ENCODE measurements at places on chromosomes 5 and 9. TPM values are rescaled to one million over a fixed set of nuclear protein-coding genes. Genes with fewer than 3 reads are reported as not detected.

MYOT gene
- 0.10 TPM for total RNA-seq

NMUR2 gene
- total RNA-seq: 20.6 TPM

TRPM6 gene
- not detected for total RNA-seq

SLC34A1 gene
- total RNA-seq: not detected

BDP1 gene
- 19.3 TPM for total RNA-seq

PHF24 gene
- total RNA-seq: not detected

PDGFRB gene
- not detected for total RNA-seq

CXXC5 gene
- total RNA-seq: 220 TPM

ACTBL2 gene
- 0.16 TPM for total RNA-seq

DNA sequence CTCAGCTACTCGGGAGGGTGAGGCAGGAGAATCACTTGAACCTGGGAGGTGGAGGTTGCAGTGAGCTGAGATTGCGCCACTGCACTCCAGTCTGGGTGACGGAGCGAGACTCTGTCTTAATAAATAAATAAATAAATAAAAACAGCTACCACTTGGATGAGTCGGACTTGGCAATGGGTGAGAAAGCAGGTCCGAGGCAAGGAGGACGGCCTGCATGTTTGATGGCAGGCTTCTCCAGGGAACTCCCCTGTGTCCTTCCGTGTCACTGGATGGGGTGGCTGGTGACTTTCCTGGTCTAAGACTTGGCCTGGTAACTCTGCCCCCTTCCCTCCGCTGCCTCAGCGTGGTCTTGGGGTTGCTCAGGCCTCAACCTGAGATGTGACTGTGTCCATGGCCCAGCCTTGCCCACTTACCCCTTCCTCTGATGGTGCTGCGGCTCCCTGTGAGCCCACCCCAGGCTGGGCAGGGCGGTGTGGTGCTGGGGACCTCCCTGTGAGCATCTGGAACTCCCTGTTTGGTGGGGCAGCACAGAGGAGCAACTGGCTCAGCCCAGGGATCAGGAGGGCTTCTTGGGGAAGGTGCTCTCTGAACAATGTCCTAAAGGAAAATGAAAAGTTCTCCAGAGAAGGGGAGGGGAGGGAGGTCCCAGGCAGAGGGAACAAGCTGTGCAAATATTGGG lies 62.5 kb upstream of the PSD2 start:
- no peak for DNase-seq

GRCh38 chr5:115626445-115626823 lies 598 bp upstream of the TMED7 start:
- no peak for DNase-seq

- DNase-seq: no peak
Measured at GRCh38 chr9:115653171-115653606, 500.4 kb upstream of the PAPPA start.

DNA sequence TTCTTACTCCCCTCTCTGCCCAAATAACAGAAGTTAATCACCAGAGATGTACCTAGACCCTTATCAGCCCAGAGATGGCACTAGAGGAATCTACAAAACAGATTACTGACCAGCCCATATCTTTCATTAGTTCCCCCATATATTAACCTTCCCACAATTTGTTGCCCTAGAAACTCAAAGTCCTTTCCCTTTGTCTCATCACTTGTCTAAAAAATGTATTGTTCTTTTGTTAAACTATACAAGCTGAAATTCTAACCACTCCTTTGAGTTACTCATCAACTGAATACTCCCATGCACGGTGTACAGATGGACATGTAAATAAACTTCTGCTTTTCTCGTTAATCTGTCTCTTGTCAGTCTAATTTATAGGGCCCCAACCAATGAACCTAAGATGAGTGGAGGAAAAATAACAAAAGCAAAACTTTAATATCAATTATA lies 130.9 kb downstream of the CCDC192 start:
- peak; percentile 73 for DNase-seq

GRCh38 chr9:18122171-18122570 lies 351.8 kb upstream of the ADAMTSL1 start:
- no peak for DNase-seq

- DNase-seq: peak; percentile 30
Measured at GRCh38 chr5:343461-344401, 22.2 kb downstream of the AHRR start.

DNA sequence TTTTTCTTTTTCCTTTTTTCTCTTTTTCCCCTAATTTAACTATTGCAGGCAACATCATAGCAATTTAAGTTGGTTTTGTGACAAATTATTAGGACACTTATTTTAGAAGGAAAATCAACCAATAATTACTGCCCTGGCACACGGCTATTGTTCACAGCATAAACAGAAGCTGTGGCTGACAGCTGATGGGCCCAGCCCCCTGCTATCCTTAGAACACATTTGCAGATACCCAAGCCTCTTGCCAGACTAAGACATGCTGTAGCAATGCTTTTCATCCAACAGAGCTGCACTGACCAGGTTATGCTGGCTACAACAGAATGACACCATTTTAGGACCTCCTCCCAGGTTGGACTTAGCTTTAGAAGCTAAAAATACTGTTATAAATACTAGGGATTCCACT lies 852.7 kb upstream of the DMAC1 start:
- no peak for DNase-seq

- peak; percentile 86 for DNase-seq
Measured at GRCh38 chr9:94157050-94157801, 73.0 kb downstream of the PTPDC1 start.

DNA sequence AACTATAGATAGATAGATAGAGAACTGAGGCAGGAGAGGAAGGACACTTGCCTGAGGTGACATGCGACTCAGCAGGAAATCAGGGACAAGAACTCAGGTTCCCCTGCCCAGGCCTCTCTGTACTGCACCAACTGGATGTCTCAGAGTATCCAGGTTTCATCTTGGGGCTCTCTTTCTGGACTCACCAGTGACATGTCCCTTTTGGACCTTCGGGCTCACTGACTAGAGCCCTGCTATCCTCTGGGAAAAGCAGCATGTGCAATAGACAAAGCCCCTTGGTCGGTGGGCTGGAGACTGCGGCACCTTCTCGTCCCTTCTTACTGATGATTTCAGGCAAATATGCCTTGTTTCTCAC lies 104.5 kb downstream of the RGS3 start:
- DNase-seq: no peak

Data from HT-29 (cell line).